Stimulated activated CD8-positive, alpha-beta memory T cell treated with anti-CD3 and anti-CD28 coated beads, Interleukin-4, amount 100 ng/mL, for 1 hour (primary cell): ENCODE measurements at places on chromosomes 5 and 9.

DNA sequence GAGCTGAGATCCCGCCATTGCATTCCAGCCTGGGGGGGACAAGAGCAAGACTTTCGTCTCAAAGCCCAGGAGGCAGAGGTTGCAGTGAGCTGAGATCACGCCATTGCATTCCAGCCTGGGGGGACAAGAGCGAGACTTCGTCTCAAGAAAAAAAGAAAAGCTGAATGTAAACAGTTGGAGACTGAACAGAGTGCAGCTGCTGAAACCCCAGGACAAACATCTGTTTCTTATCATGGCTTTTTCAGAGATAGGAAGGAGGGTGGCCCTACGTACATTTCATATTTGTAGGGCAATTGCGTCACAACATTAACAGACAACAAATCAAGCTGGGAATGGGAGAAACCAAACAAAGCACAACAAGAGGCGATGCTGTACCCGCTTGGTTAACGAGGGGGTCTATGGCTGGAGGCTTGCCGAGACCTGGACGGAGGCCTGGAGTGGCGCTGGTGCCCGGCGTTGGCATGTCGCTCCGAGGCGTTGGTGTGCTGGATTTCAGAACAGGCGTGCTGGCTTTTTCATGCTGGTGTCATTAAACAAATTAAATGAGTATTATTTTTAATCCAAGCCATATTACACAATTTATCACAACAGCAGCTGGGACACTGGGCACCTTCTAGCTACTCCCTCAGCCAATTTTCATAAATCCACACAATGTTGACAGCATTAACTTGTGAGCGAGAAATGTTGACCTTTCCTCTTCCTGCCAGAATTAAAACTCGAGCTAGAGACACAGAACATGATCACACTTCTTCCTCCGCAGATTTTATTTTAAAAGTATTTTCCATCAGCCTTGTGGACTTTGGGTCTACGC lies 76.1 kb downstream of the TLE1 start:
- no peak for DNase-seq

DNA sequence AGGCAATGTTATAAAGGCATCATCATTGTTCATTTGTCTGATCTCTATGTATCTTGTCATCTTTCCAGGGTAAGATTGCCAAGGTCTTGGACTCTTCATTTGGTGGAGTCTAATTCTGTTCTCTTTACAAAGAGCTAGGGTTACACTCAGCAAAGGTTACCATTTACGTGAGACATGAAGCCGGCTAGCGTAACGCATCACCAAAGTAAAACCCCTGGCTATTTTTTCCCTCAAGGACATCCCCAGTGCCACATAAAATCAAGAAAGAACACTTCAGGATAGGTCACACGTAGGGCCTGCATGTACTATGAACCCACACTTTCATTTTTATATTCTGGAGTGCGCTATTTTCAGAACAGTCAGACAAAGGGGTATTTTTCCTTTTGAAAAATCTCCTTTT lies 20.0 kb upstream of the MYOT start:
- no peak for DNase-seq

GRCh38 chr9:89606624-89607311 lies 2.0 kb downstream of the GADD45G start:
- no peak for DNase-seq

GRCh38 chr5:75512383-75513074 lies 838 bp downstream of the POLK start:
- DNase-seq: no peak

DNA sequence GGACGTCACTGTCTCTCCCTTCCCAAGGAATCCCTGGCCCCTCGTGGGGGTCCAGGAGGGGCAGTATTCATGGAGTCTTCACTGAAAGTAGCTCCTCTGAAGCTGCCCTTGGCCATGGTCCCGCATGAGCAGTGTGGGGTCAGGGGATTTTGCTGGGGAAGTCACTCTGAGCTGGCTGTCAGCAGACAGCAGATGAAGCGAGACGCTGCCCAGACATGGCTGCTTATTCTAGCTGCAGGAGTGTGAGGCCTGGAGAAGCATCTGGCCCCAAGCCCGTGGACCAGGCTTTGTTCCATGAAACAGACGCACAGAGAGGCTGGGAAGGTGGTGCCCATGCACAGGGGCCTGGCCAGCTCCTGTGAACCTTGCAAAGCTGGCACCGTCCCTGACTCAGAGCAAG lies 21.5 kb upstream of the ASS1 start:
- no peak for DNase-seq

GRCh38 chr9:2267181-2267745 lies 252.1 kb downstream of the SMARCA2 start:
- DNase-seq: no peak

DNA sequence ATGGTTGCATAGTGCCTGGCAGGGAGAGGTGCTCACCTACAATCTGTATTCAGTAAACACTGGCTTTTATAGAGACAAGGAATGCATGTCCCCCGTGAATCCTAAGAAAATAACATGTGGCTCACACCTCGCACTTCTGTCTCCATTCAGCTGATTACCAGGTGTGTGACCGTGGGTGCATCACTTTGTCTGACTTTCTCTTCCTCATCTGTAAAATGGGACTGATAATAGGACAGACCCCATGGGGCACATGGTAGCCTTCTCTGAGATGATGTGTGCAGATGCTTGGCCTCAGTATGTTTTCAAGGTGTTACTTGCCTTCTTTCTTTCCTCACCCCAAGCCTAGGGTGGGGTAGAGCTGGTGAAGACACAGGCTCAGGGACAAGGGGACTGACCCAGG lies 6.3 kb downstream of the CXXC5 start:
- DNase-seq: no peak

DNA sequence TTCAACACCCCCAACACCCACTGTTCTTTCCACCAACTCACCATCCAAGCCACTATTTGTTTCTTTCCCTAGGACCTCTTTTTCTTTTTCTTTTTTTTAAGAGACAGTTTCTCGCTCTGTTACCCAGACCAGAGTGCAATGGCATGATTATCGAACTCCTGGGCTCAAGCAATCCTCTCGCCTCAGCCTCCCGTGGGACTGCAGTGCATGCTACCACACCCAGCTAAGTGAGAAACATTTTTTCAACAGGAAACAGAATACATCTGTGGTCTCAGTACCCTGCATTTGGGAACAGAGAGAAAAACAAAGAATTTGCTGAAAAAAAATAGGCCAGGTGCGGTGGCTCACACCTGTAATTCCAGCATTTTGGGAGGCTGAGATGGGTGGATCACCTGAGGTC lies 24.6 kb downstream of the B4GALT1 start:
- no peak for DNase-seq
